ENCODE measurements at places on chromosomes 4 and X.

DNA sequence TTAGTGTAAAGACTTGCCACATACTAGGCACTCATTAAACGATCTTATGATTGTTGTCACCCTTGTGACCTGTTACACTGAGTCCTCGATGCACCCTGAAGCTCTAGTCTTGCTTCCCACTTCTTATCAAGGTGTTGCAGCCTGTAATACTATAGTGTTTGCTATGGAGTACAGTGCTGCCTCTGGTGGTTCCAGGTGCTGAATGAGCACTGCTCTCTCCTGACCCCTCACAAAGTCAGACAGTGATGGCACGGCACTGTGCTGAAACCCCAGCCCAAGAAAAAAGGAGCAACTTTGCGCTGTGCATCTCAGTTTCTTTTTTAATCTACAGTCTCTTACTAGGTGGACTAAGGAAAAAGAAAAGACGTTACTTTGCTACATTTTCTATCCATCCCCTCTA, 106.3 kb downstream of the GC start:
- H3K4me3 ChIP-seq: no peak overlapping the region
- H3K27ac ChIP-seq: no peak overlapping the region
- peaks cover 3% of the 10 kb centered on the region for H3K27me3 ChIP-seq
- H3K36me3 ChIP-seq: no peaks in the 10 kb centered on the region

- H3K36me3 ChIP-seq: no peaks in the 10 kb centered on the region
- peak; percentile 14 for DNase-seq
- H3K27ac ChIP-seq: no peak overlapping the region
- H3K27me3 ChIP-seq: peaks cover 7% of the 10 kb centered on the region
- no peaks in the 10 kb centered on the region for H3K4me1 ChIP-seq
Measured at GRCh38 chr4:88291003-88291402, 6.6 kb upstream of the PPM1K start.

- no peak overlapping the region for H3K4me3 ChIP-seq
- peak; percentile 39 for DNase-seq
- H3K36me3 ChIP-seq: no peaks in the 10 kb centered on the region
- no peak overlapping the region for H3K27ac ChIP-seq
Measured at GRCh38 chrX:97547877-97548578, 664.3 kb downstream of the RPA4 start.

DNA sequence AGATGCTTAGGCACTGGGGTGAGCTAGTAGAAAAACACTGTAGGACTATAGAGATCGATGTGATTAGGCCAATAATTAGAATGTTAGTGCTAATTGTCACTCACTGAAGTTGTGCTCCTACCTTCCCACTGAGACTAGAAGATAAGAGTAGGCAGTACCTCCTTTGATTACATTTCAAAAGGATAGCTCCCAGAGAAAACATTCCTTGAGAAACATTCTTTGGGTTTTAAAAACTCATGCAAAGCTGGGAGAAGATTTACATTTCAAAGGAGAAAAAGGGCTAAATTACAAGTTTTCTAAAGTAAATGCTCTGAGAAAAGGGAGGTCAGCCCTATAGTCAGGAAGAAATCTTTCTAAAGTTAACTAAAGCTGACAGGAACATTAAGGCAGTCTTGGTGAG, 860.3 kb upstream of the NDST4 start:
- H3K36me3 ChIP-seq: no peaks in the 10 kb centered on the region
- H3K27ac ChIP-seq: no peak overlapping the region

- peak; percentile 90 for DNase-seq
- H3K4me3 ChIP-seq: no peak overlapping the region
- peaks cover 6% of the 10 kb centered on the region for H3K4me1 ChIP-seq
Measured at GRCh38 chr4:29711226-29711625, 1008.9 kb upstream of the PCDH7 start.

- DNase-seq: no peak
- peaks cover 5% of the 10 kb centered on the region for H3K4me1 ChIP-seq
Measured at GRCh38 chrX:16316331-16316730, 149.1 kb downstream of the MAGEB17 start.

- no peaks in the 10 kb centered on the region for H3K27me3 ChIP-seq
- H3K36me3 ChIP-seq: no peaks in the 10 kb centered on the region
- H3K27ac ChIP-seq: no peak overlapping the region
- peaks cover 5% of the 10 kb centered on the region for H3K4me1 ChIP-seq
- H3K4me3 ChIP-seq: no peak overlapping the region
Measured at GRCh38 chr4:145799223-145799622, 119.3 kb downstream of the C4orf51 start.

DNA sequence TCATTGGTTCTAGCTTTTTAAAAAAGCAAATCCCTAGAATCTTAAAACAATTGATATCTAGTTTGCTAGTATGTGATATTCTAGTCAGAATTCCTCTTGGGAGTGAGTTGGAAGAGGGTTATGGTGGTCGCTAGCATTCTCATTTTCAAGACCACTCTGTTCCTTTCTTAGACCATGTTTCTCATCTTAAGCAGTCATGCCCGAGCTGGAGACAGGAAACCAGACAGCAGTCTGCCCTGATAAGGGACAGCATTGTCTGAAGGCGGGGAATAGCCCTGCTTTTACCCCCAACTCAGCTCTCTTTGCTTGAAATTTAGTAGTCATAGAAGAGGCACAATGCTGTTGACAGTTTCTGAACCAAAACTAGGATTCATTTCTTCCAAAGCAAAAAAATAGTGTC, 5.2 kb downstream of the KLF3 start:
- DNase-seq: no peak

DNA sequence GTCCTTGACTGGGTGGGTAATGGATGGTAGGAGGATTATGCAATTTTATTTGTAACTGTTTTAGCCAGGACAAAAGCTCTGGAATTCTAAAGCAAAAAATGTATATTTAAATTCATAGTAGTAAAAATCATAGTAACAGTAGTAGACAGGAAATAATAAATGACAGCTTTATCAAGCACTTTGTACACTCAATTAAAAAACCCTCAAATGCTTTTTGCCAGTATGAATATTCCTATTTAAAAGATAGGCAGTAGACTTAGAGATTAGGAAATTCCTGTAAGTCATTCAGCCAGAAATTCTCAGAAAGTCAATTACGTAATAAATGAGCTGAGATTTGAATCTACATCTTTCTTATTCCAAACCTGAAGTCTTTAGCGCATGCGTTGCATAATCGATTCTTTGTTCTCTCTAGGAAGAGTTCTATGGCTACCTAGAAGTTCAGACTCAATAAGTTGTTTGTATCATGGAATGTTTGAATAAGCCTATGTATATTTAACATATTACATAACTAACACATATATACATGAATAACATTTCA, 2.5 kb downstream of the AADAT start:
- no peaks in the 10 kb centered on the region for H3K27me3 ChIP-seq
- H3K4me1 ChIP-seq: no peaks in the 10 kb centered on the region
- H3K4me3 ChIP-seq: no peak overlapping the region
- no peak overlapping the region for H3K27ac ChIP-seq
- peaks cover 1% of the 10 kb centered on the region for H3K36me3 ChIP-seq

DNA sequence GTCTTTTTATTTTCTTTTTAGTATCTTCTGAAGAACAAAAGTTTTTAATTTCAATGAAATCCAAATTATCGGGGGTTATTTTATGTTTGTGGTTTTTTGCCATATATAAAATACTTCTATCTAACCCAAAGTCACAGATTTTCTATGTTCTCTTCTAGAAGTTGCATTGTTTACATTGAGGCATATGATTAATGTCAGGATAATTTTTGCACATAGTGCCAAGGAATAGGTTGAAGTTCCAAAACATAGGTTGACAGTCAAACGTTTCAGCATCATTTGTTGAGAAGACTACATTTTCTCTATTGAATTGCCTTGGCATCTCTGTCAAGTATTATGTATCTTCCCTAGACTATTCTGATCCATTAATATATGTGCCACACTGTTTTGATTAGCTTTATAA, 64.5 kb downstream of the ANKRD17 start:
- DNase-seq: peak; percentile 17
- H3K4me1 ChIP-seq: peaks cover 9% of the 10 kb centered on the region
- H3K27ac ChIP-seq: no peak overlapping the region

GRCh38 chrX:96971812-96972211, 88.1 kb downstream of the RPA4 start:
- no peak overlapping the region for H3K4me3 ChIP-seq
- no peaks in the 10 kb centered on the region for H3K27me3 ChIP-seq
- DNase-seq: no peak

DNA sequence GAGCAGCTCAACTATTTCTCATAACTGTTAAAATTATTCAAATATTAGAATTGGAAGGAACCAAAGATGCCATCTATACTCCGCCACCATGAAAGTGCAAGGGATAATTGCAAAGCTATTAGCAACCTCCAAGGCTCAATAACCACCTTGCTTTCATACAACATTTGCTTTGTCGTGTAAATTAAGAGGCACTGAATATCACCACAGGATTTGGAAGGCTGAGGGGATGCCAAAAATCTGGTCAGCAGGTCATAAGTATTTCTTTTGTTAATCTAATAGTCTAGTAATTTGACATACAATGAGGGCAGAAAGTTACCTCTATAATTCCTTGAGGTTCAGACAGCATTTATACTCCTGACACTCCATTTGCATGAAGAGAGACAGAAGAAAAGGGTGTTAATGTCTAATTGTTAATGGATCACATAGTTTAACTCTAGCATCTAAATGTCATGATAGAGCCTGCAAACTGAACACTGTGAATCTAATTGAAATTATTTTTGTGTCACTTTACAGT, 200.9 kb upstream of the DIAPH2 start:
- no peak overlapping the region for H3K27ac ChIP-seq
- no peaks in the 10 kb centered on the region for H3K4me1 ChIP-seq
- H3K4me3 ChIP-seq: no peak overlapping the region
- H3K36me3 ChIP-seq: no peaks in the 10 kb centered on the region
- H3K27me3 ChIP-seq: no peaks in the 10 kb centered on the region

DNA sequence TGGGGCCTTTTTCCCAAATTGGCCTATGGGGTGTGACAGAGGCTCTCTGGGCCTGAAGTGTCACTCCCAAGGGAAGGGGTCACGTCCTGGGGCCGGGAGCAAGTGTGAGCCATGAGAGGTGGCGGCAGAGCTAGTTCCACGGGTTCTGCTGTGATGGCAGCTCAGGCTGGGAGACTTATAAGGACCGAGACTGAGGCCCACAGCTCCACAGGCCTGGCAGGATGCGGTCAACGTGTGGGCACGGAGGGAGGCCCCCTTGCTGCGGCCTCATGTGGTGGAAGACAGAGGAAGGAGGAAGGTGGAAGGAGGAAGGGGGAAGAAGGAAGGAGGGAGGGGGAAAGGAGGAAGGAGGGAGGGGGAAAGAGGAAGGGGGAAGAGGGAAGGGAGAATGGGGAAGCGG, 7.2 kb upstream of the CPLX1 start:
- H3K27ac ChIP-seq: no peak overlapping the region
- no peaks in the 10 kb centered on the region for H3K36me3 ChIP-seq
- no peak for DNase-seq
- H3K4me1 ChIP-seq: no peaks in the 10 kb centered on the region
- H3K4me3 ChIP-seq: no peak overlapping the region

DNA sequence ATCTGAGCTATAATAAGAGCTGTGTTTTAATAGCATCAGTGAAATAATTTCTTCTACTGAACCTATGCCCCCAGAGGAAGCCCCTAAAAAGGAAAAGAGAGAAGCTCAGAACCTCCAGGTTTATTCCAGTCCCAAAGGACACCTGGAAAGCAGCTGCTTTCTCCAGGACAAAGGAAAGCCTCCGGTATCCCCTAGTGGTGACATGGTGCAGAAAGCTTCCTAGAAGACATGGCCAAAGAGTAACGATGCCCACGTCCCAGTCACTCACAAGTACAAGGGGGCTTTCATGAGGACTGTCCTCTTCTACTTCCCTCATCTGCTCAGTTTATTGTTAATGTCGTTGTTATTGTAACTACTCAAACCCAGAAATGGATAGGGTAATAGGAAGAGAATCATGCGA, 343.9 kb downstream of the UNC5C start:
- H3K4me3 ChIP-seq: no peak overlapping the region
- H3K36me3 ChIP-seq: no peaks in the 10 kb centered on the region
- H3K27me3 ChIP-seq: no peaks in the 10 kb centered on the region
- DNase-seq: no peak
- H3K27ac ChIP-seq: no peak overlapping the region

DNA sequence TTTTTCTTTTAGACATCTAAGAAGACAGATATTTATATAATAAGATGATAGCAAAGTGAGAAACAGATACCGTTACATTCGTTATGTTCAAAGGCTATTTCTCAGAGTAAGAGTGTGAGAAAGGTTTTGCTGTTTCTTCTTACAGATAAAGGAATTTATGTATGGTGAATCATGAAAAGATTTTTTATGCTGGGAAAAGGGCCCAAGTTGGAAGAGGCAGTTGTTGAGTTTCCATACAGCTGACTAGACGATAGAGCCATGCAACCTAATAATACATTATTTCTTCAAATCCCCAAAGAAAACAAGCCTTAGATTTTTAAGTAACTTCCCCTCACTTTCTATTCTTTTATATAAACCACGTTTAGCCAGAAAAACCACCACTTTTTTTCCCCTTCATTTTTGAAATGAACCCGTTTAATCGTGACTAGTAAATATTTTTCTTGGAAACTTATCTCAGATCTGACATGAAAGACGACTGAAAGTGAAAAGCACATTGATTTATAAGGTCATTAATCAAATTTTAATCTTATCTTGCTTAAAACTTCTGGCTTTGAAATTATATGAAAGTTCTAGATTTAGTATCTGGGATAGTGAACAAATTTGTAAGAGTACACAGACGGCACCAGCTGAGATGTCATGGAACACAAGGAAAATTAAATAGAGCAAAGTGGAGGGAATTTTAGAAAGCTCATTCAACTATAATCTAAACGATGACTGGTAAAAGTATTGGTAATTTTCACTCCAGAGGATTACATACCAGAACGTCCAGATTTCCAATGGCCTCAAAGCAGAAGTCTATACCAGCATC, 10.9 kb downstream of the ADH6 start:
- no peaks in the 10 kb centered on the region for H3K27me3 ChIP-seq
- peak; percentile 53 for DNase-seq
- H3K27ac ChIP-seq: peak overlapping the region; percentile 81

Data from IMR-90 (cell line).